Foreskin keratinocyte (primary cell): ENCODE measurements at places on chromosomes 11 and 22. TPM values are rescaled to one million over a fixed set of nuclear protein-coding genes. Genes with fewer than 3 reads are reported as not detected.

DNA sequence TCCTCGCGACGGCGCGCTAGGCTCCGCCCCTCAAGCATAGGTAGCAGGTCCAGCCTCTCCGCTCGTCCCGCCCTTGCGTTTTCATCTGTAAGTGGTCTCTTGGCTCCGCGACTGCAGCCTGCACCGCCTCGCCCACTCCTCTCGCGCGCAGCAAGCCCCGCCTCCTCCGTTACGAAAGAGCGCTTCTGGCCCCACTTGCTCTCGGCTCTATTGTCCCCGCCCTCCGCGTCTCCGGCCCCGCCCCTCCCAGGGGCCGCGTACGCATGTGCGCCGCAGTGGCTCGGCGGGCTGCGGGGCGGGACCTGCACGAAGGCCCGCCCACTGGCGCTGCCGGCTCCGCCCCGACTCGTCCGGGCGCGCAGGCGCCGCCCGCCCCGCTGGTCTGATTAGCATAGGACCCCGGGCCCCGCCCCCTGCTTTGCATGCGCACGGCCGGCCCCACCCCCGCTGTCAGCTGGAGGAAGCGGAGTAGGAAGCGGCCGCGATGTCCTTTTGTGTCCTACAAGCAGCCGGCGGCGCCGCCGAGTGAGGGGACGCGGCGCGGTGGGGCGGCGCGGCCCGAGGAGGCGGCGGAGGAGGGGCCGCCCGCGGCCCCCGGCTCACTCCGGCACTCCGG, at the start of gene ESRRA:
Gene ESRRA (plus strand): TSS at position 450 of the 616 bp plus-strand sequence. CDS start 1,656 bp downstream, outside the sequence.
- DNase-seq, result peak; percentile 93

- DNase-seq, result no peak
Observed at GRCh38 chr11:22162756-22163155, 30.1 kb upstream of the ANO5 start.

GRCh38 chr22:49427341-49427740, 400.3 kb downstream of the BRD1 start:
- no peak for DNase-seq

GRCh38 chr11:75155570-75156422, 4.9 kb downstream of the SLCO2B1 start:
- DNase-seq, result no peak

DNA sequence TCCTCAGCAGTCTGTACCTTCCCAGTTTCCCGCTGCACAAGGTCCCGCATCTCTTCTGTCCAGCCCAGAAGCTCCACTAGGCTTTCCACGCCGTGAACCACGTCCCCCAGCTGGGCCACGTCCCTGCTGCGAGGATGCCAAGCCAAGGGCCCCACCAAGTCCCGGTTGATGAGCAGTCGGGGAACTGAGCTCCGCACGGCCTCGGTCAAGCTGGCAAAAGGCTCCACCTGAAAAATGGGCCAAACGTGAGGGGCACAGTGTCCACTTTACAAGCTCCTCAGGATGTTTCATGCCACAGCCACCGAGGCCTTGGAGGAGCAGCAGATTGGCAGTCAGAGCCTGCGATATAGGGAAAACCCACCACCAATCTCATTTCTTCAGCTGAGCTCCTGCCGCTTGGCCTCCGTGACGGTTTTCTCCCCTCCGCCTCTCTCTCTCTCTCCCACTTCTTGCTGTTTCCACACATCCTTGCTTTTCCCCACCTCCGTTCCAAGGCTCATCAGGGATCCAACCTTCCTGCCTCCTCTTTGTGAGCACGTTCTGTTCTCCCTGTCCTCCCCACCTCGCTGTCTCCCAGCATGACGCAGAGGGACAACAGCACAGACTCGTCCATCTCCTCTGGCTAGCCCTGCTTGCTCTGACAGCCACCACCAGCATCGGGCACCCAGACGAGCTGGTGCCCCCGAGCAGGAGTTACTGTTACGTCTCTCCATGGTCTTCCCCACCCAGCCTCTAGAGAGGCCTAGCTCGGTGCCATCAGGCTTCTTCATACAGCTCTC, 11.5 kb downstream of the RIC8A start:
- no peak for DNase-seq

DNA sequence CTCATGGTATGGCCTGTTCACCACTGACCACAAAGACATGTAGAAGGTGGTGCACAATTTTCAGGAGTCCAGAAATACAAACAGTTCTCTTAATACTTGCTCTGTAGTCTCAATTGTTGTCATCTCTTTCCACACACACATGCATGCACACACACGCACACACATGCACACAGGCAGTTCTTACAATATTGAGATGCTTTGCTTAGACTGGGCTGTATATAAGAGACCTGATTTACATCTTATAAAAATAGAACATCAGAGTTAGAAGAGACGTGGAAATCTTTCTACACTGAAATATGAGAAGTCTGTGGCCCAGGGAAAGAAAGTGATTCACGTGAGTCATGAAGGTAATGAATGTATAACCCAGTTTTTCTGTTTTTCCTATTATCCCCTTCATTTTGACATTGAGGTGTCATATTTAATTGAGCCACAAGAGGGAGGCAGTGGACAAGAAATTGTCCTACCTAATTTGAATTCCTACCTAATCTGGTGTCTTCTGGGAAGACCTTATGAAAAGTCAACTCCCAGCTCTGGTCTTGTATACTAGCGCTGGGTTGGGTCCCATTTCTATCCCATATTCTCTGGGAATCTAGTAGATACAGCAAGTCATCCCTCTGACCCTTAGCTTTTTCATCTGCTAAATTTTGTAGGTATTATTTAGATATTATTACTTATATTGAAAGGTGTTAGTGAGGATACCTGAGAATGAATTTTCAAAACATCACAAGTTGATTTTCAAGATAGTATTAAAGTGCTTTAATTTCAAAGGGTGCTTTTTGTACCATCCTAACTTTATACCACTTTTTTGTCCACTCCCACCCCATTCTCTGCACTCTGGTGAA, 14.9 kb upstream of the MS4A4A start:
- DNase-seq, result peak; percentile 54

DNA sequence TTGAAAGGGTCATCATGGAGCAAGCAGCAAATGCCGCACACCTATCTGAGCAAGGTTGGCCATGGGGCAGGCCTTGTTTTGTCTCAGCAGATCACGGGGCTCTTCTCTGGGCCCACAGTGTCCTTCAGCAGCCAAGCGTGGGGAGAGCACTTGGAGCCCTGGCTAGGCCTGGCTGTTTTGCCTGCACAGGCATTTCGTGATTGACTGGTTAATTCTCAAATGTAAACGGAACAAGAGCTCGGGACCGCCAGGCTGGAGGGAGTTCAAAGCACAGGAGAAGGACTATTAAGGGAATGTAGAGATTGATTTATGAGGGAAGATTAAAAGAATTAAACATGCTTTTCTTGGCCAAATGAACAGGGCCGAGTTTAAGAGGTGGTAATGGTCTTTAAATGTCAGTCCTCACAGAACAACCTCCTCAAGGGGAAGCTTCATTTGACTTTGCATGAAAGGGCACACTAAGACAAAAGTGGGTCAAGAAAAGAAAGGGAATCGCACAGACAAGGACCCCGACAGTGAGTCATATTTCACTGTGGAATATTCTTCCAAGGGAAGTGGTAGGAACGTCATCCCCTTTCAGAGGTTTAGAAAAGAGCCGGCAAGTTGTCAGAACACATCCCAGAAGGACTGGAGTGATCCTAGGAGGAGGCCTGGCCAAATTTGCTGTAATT, 20.7 kb downstream of the SPON1 start:
- DNase-seq, result no peak

The ARHGAP20 gene
- polyA plus RNA-seq, result not detected in 2 replicates

GRCh38 chr11:112761911-112762706, 199.1 kb upstream of the NCAM1 start:
- no peak for DNase-seq
